Right kidney (tissue), 9 donors: ENCODE measurements at places on chromosomes 6 and 20.

- no peak for DNase-seq
Observed at GRCh38 chr6:149320796-149321195, 3.3 kb downstream of the TAB2 start.

DNA sequence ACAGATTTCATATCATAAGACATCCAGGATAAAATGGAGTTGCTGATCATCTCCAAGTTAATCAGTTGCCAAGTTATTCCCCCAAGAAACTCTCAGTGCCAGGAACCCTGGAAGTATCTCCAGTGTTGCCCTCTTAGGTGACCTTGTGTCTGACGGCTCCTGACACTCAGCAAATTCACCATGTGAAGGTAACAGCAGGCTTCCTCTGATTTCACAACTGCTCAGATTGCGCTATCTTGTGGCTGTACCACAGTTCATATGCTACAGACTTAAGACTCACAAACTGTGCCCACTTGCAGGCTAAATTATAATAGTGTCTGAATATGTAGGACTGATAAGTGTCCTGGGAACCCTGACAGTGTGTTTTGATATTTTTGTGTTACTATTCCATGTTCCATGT is 186.6 kb upstream of the OPRM1 start:
- DNase-seq, result no peak

DNA sequence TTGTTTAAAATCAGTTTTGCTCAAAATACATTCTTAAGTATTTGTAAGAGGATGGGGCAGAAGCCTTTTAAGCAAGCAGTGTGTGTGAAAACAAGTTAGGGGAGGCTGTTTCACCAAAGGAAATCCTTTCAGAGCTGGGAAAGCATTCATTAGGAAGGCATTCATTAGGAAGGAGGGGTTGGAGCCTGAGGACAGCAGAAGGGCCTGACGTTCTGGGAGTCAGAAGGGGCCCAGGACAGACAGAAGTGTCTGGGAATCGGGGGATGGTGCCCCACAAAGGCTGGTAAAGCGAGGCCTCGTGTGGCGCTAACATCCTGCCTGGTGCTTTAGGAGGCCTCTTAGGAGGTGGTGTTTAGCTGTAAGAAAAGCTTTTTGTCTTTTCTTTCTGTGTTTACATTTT is 80.6 kb upstream of the NXT1 start:
- DNase-seq, result no peak

- peak; percentile 23 for DNase-seq
Observed at GRCh38 chr6:79079561-79080041, 1.5 kb upstream of the PHIP start.

DNA sequence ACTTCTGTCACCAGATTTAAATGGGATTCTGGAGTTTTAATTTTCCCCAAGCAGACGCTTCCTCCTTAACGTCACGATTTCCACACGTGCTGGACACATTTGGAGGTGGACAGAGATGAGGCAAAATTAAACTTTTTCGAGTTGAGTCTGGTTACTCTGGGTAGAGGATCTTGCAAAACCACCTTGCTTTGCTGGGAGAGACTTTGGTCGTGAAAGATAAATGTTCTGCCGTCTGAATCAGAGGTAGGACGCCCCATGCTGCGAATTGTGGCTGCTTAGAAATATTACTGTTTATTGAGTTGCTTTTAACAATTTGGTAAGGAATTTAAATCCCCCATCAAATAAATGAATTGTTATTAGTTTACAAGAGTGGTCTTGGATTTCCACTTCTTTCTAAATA is 46.8 kb downstream of the CTCFL start:
- DNase-seq, result no peak

DNA sequence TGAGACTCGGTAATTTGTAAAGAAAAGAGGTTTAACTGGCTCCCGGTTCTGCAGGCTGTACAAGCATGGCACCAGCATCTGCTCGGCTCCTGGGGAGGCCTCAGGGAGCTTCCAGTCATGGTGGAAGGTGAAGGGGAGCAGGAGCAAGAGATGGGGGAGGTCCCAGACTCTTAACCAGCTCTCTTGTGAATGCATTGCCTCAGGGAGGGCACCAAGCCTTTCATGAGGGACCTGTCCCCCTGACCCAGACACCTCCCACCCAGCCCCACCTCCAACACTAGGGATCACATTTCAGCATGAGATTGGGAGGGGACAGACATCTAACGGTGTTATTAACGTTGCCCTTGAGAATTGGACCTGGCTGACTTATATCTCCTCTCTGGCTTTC is 68.6 kb downstream of the PTPN1 start:
- DNase-seq, result no peak

GRCh38 chr6:157768863-157769551 is 54.0 kb upstream of the SNX9 start:
- no peak for DNase-seq

GRCh38 chr20:4435671-4436455 is 285.8 kb upstream of the PRND start:
- DNase-seq, result no peak
